ENCODE measurements at places on chromosomes 6 and 20. TPM values are rescaled to one million over a fixed set of nuclear protein-coding genes. Genes with fewer than 3 reads are reported as not detected.

RUNX2 gene
- 7.0 TPM for total RNA-seq

THBD gene
- 0.05 TPM for total RNA-seq

DNA sequence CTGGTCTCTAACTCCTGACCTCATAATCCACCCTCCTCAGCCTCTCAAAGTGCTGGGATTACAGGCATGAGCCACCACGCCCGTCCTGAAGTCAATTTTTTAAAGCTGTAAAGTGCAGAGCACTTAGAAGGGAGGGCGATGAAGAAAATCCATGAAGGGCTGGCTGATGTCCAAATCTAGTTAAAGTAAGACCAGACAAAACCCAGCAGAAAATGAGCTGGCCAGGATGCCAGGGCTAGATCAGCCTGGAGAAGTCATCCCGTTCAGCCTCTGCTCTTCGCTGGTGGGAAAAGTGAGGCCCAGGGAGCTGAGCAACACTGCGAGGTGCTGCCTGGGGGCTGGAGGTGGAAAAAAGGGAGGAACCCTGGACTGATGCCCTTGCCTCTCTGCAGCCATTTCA is 3.1 kb downstream of the BPIFB4 start:
- no peak for DNase-seq

DNA sequence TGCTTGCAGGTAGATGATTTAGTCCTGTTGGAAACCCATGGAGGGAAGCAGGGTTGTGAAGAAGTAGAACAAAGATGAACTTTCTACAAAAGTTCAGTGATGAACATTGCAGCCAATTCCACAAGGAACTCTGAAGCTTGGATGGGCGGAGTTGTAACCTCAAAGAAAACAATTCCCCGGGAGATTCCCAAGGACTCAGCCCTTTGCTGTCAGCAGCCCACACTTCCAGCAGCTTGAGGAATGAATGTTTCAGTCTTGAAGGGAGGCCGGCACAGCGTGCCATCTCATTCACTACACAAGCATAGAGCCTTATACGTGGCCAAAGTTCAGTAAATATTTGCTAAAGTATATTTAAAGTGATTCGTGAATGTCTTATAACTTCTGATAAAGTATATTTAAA is 269.4 kb downstream of the NKAIN2 start:
- no peak for DNase-seq

CLVS2 gene
- not detected for total RNA-seq

UNC5CL gene
- total RNA-seq = not detected

KCNK17 gene
- not detected for total RNA-seq
